ENCODE measurements at places on chromosomes 7 and 10.

- DNase-seq = peak; percentile 69
Observed at GRCh38 chr7:136998495-136998894, 130.0 kb downstream of the CHRM2 start.

GRCh38 chr10:7345717-7346116 lies 65.1 kb downstream of the SFMBT2 start:
- DNase-seq = no peak

GRCh38 chr7:120180221-120180620 lies 92.8 kb upstream of the KCND2 start:
- DNase-seq = no peak

DNA sequence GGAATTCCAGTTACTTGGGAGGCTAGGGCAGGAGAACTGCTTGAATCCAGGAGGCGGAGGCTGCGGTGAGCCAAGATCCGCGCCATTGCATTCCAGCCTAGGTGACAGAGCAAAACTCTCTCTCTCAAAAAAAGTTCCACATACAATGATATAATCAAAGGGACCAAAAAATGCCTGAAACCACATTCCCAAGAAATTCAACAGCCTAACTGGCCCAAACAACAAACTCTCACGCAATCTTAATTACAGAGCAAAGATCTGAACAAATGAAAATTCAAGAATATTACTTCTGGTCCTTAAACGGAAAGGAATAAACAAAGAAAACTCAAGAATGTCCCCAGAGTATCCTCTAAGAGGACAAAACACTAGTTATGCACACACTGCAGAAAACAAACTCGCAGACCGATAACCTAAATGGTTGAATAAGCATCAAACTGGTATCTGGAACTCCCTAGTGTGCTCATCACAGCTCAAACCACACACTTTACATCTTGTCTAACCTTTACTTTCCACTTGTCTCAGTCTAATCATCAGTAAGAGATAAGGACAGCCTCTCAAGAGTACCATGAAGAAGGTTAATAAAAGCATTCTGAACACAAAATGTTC lies 3.7 kb downstream of the OGA start:
- peak; percentile 53 for DNase-seq

GRCh38 chr7:35849158-35849831 lies 48.4 kb downstream of the SEPTIN7 start:
- DNase-seq = peak; percentile 48

DNA sequence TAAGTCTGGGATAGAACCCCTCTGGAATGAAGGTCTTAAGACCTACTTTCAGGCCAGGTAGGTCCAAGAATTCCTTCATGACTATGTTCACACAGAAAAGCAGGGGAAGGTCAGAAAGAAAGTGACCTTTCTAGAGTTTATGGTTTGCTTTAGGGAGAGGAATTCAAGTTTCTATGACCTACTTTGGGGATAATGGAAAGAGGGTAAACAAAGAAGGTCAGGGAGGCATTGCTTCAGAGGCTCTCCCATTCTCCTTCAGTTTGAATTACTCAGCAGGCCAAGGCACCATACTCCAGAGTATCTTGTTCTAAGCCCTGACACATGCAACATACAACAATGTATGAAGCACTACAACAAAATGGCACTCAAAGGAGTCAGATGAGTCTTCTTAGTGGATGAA lies 11.5 kb upstream of the MACC1 start:
- DNase-seq = no peak

DNA sequence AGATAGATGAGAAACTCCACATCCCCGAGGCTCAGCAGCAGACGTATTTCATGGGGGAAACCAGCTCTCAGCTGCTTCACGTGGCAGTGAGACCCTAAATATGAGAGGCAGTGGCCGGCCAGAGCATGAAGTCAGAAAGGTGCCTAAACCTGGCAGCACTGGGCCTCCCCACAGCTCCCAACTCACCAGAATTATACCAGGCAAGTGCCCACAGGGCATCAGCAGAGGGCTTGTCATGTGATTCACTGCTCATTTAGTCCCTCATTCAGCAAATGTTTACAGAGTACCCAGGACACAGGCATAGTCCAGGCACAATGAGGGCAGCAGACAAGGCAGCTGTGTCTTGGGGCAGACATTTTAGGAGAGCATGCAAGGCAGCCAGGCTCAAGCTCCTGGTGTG lies 212.6 kb downstream of the PTPRN2 start:
- no peak for DNase-seq

DNA sequence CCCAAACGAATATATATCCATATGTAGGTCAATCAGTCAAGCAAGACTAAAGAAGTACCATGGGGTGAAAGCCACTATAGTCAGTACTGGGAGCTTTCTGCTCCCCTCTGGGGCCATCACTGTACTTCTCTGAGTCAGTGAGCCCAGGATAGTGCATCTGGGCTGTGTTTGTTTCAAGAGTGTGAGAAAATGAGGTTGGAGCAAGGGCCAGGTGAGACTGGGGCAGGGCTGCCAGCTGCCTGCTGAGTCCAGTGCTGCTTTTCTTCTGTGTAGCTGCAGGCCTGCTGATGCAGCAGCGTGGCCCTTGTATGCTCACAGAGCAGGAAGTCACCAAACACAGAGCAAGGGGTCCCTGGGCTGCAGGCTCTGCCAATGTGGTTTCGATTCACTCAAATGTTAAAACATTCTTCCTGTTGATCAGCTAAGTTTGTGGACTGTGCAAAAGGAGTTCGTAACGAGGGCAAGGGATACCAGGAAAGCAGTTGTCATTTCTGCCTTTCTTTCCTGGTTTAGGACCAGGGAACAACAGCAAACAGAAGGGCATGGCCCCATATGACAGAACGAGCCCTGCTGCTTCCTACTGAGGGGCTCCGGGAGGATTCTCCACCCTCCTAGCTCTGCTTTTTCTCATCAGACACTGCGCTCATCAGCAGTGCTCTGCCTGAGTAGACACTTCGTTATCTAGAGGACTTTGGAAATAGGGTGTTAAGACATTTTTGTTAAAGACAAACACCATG lies 65.4 kb upstream of the TNS3 start:
- no peak for DNase-seq

Measured in EH (cell line).